Upper lobe of left lung (tissue), 6 donors: ENCODE measurements at places on chromosomes 11 and 22.
A peak's percentile ranks its signal among the peaks of the same experiment; 100 is the strongest.

- peak; percentile 92 for DNase-seq
Observed at GRCh38 chr11:10792385-10793068, 16.2 kb downstream of the EIF4G2 start.

GRCh38 chr11:19704213-19704612 lies 8.4 kb upstream of the NAV2 start:
- no peak for DNase-seq

- DNase-seq, result no peak
Observed at GRCh38 chr11:1923201-1923956, 3.9 kb downstream of the TNNT3 start.

GRCh38 chr11:111456086-111456858 lies 55.9 kb downstream of the BTG4 start:
- no peak for DNase-seq

DNA sequence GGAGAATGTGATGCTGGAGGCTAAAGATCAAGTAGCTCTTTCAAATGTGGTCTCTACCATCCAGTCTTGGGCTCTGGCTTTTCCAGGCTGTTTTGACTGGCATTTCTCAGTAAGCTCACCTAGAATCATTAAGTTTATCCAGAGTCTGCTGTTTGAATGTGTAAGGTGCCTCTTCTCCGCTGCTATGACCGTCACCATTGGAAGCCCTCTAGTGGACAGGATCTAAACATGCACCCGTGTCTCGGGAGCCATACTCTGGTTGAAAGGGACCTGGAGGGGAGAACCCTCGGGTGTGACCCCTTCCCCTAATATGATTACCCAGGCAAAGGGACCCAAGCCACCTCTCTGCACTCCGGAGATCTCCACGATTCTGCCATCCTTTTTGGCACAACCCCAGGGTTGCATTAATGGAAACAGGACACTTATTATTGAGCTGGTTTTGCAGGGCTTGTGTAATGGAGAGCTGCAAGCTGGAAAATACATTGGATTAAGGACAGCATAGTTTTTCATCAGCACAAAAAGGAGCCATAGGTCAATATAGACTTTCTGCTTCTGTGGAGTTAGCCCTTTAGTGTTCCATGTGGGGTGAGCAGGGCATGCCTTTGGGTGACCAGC lies 191.0 kb upstream of the LARGE1 start:
- no peak for DNase-seq

DNA sequence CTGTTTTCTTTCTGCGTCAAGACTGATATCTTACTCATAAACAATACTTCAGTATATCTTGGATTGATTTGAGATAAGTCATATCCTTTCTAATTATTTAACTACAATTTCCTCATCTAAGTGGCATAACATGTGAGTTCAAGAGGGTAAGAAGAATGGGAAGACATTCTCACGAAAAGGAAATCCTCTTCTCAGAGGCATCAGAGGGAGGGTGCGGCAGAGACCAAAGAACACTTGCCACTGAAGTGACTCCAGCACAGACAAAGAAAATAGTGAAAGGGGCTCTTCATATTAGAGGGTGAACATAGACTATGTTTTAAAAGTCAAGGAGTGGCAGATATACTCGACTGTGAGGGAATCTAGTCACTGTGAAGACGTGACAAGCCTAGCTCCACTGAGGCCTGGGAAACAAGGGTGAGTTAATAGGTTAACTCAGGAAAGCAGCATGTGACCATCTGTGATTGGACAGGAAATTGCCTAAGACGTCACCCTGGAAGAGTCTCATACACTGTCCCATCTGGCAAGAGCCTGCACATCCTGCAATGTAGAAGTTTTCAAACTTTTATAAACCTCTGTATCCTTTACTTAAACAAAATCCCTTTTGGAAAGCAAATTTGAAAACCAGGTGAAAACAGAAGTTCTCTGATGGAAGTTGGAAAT lies 1.9 kb upstream of the MMP1 start:
- no peak for DNase-seq

DNA sequence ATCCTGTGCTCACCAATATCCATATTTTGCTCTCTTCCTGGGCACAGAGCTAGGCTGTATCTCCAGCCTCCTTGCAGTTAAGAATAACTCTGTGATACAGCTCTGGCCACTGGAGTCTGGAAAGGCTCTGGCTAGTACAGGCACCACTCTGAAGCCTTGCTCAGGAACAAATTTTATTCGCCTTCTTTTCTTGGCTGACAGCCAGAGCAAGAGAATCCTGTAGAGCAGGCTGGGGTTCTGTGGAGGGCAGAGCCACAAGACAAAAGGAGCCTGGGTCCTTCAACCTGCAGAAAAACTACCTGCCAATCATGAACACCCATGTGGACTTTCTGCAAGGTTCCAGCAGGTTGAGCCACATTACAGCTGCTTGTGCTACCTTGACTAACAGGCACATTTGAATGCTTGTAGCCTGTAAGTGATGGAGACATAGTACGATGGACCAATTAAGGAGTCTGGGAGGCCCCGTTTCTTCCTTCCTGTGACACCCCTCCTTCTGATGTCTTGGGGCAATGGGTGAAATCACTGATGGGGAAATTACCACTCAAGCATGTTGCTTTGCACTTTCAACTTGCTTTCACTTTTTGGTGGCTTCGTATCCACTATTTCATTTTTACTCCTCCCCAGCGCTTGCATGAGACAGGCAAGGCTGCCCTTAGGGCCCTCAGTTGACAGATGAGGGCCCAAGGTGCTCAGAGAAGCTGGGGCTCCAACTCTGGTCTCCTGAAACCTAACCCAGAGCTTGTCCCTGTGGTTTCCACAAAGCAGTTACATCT lies 267.2 kb upstream of the SYN3 start:
- no peak for DNase-seq

- DNase-seq, result no peak
Observed at GRCh38 chr11:83909579-83910534, 623.7 kb upstream of the CCDC90B start.

DNA sequence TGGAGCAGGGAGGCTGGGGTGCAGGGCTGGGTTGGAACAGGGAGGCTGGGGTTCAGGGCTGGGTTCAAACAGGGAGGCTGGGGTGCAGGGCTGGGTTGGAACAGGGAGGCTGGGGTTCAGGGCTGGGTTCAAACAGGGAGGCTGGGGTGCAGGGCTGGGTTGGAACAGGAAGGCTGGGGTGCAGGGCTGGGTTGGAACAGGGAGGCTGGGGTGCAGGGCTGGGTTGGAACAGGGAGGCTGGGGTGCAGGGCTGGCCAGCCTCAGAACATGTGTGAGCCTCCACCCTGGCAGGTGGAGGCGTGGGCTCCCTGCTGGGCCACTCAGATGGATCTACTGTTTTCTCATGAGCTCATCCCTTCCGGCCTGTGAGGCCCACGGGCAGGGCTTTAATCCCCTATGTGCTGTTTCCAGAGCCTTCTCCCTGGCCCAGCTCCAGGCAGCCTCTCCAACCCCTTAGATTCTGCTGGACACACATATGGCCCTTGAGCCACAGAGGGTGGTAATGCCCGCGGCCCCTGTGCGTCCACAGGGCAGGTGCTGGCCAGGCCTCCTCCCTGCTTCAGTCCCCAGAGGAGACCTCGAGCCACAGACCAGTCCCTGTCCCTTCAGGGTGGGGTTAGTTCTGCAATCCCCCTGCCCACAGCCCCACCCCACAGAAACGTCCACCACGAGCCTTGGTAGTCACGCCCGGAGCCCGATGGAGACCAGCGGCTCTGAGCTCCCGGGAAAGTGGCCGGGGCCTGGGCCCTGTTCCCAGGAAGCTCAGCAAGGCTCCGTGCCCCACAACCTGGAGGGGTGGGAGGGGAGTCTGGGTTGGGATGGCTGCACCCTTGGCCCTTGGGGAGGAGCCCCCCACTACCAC lies 197.9 kb downstream of the BRD1 start:
- no peak for DNase-seq

DNA sequence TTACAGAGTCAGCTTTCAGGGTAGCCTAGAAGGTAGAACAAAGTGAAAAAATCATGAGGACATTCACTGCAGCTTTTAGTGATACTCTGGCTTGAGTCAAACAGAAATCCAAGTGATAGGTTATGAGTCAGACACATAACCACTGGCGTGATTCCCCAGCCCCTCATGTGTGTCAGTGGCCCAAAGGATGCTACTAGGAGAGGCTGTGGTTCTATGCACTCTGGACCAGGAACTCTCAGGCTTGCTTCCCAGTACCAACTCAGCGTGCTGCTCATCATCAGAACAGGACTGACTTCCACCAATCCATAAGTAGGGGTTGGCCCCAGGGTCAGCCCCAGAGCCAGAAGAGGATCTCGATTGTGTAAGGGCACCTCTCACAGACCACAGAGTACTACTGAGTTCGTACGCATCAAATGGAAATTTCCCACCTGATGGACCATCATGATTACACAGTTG lies 116.8 kb downstream of the MED15 start:
- no peak for DNase-seq

DNA sequence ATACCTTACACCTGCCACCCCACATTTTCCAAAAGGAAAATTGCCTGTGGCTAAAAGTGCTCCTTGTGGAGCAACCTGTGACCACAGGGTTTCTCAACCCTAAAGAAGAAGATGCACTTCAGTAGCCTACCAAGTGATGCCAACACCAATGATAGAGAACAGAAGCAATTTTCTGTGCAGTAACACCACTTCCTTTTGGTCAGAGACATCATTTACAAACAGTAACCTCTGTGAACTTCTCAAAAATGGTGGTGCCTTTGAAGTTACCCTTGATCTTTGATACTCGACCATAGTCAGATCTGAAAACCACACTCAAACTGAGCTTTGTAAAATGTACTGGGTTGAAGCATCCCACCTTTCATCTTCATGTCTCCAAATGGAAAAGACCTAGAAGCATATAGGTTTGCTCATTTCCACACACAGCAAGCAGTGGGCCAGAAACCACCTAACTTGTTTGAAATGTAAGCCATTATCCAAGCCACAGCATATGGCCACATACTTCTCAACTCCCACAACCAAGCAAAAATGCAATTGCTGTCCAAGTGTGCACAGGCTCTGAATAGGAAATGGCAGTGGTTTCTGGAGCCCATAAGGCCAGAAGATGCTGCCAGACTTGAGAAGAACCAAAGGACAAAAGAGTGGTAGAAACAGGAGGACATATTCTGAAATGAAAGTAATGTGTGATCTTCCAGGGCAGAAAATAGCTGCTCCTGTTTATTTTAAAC lies 24.3 kb downstream of the MPPED2 start:
- no peak for DNase-seq

DNA sequence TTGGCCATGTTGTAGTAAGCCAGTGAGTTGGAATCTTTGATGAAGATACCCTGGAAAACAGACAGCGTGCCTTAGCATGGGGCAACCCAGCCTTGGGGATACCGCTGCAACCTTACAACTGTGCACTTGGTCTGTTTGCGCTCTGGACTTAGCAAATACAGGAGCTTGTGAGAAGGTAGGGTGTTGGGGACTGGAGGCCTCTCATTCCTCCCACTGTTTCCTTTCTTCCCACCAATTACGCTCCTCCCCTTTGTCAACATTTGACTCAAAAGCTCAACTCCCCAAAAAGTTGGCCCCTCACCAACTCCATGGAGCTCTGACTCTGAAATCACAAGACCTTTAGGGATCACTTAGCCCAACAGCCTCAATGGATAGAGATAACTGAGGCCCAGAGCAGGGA lies 7.9 kb upstream of the TBC1D10A start:
- DNase-seq, result no peak

DNA sequence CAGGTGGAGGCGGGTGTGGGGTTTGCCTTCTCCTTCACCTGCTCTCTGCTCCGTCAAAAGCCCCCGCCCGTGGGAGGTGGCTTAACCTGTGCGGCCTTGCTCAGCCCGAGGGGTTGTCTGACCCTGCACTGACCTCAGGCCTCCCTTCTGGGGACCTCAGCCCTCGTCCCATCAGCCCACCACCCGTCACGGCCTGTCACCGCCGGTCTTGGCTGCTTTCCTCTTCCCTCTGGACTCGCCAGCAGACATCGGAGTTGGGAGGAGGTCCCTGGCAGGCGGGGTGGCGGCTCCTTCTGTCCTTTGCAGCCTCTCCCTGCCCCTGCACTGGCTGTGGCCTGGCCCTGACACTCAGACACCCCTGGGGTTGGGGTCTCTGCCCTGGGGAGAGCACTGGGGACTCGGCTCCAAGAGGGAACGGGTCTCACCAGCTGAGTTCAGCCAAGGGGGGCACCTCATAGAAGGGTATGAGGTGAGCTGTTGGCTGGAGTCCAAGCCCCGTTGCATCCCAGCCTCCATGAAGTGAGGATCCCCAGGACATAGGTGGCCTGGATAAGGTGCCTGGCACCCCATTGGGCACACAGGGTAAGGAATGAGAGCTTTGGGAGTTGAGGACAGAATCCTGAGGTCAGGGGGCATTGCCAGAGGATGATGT lies 999.6 kb downstream of the BRD1 start:
- no peak for DNase-seq

- DNase-seq, result no peak
Observed at GRCh38 chr22:36223504-36223903, 15.8 kb downstream of the APOL2 start.

DNA sequence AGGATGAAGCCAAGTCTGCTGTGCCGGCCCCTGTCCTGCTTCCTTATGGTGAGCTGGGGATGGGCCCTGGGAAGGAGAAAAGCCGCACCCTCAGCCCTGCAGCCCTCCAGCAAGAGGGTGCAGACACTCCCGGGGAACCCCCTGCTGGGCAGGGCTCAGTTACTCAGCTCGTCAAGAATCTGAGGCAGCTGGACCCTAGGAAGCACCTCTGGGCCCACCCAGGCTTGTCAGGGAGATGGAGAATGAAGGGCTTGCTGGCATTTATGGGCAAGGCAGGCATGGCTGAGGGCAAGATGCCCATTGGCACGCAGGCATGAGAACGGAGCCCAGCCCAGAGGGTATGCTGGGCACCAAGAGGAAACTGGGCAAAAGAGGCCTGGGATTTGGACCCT lies 12.9 kb downstream of the RELT start:
- DNase-seq, result no peak

DNA sequence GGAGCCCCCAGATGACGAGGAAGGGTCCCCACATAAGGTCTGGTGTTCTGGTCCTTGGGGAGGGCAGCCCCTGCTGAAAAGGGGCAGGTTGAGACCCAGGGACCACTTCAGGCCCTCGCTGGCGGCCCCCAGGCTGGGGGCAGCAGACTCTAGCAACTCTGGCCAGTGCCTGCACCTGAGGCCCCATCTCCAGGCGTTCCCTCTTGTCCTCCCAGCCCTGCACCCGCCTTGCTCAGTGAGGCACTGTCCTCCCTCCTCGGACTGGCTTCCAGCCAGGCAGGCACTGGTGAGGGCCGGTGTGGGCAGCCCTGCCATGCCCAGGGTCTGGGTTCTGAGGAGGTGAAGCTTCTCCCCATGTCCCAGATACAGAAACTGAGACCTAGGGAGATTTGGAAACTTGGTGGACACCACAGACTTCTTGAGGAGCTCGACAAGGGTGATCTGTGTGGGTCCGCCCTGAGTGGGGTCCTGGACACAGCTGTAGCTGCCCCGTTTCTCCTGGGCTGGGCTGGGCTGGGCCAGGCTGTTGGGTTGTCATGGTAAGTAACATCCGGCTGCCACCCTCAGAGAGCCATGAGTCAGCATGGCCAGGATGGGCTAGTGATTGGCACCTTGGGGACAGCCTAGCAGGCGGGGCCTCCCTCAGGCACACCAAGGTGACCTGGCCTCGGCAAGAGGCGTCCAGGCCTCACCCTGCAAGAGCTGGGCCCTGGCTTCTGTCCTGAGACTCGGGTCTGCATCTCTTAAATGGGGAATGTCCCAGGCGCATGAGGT lies 11.1 kb upstream of the PHLDA2 start:
- peak; percentile 69 for DNase-seq

GRCh38 chr11:45102361-45102809 lies 44.1 kb upstream of the PRDM11 start:
- DNase-seq, result no peak

- no peak for DNase-seq
Observed at GRCh38 chr11:20005747-20006146, 154.5 kb downstream of the DBX1 start.

GRCh38 chr11:96306600-96306932 lies 36.4 kb downstream of the MAML2 start:
- no peak for DNase-seq

GRCh38 chr11:23723861-23724260 lies 773.0 kb upstream of the LUZP2 start:
- DNase-seq, result no peak
